ENCODE measurements at places on chromosomes 4 and X. TPM values are rescaled to one million over a fixed set of nuclear protein-coding genes. Genes with fewer than 3 reads are reported as not detected.

The CLTRN gene
- total RNA-seq = 0.87 TPM

The NLGN4X gene
- 1.4 TPM for total RNA-seq

The PRR32 gene
- not detected for total RNA-seq

The UGT2B28 gene
- total RNA-seq = 0.08 TPM

DNA sequence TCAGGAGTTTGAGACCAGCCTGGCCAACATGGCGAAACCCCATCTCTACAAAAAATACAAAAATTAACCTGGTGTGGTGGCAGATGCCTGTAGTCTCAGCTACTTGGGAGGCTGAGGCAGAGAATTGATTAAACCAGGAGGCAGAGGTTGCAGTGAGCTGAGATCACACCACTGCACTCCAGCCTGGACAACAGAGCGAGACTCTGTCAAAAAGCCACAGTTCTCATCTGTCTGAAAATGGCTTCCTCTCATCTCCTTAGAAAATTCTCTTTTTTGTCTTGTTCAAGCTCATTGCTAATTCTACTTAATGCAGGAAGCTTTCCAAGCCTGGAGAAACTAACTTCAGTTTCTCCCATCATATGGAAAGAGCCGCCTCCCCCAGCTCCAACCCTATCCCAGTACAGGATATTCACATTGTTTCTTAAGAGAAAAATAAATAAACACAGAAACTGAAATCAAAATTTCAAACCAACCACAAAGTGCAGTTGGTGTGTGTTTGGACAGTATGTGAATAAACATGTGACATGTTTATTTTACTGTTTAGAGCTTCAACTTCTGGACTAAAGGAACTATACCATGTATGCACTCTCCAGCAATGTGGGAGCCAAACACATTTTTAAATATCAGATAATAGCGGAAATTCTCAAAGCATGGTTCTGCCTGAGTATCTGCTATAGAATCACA is 55.0 kb upstream of the GAB1 start:
- no peaks in the 10 kb centered on the region for H3K27me3 ChIP-seq
- H3K4me3 ChIP-seq = no peak overlapping the region
- H3K36me3 ChIP-seq = no peaks in the 10 kb centered on the region
- no peak overlapping the region for H3K27ac ChIP-seq
- no peaks in the 10 kb centered on the region for H3K4me1 ChIP-seq
- no peak for DNase-seq

DNA sequence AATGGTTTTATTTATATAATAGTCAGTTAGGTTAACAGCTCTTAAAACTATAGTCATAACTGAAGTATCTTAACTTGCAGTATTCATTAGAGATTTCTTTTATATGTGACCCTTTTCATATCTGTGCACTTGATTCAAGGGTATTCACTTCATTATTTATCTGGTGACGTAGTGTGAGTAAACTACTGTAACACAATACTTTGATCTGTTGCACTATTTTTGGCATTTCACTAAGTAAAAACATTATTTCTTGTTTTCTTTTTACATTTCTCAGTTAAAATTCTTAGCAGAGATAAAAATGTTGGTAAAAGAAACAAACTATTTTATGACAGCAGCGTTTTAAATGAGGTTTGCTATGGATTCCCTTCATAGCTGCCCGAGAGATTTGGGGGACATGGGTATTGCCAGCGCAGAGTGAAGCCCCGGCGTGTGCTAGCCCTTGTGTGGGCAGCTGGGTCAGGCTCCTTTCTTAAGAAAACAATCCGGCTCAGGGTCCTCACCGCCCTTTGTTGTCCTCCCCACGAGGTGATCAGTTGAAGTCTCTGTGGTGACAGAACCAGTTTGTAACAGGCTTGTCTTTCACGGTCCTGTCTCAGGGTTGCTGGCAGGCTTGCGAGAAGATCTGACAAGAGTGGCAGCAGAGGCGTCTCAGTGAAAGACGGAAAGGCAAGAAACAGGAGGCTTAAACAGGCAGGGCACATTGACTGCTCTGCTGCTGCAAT is 293.4 kb downstream of the BMPR1B start:
- H3K4me3 ChIP-seq = no peak overlapping the region
- DNase-seq = no peak

DNA sequence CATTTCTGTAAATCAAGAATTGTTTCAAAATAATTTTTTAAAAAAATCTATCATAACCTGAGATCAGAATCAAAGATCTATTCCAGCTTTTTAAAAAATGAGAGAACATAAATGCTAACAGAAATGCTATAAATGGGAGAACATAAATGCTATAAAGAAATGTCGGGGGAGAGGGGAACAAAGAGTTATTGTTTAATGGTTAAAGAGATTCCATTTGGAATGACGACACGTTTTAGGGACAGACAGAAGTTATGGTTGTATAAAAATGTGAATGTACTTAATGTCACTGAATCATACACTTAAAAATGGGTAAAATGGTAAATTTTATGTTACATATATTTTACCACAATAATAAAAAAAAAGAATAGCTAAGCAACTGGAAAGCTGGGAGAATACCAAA is 127.1 kb downstream of the ATRX start:
- H3K27ac ChIP-seq = no peak overlapping the region
- H3K4me1 ChIP-seq = no peaks in the 10 kb centered on the region
- no peaks in the 10 kb centered on the region for H3K27me3 ChIP-seq
- no peak overlapping the region for H3K4me3 ChIP-seq
- no peaks in the 10 kb centered on the region for H3K36me3 ChIP-seq

GRCh38 chr4:83025563-83025962 is 9.4 kb upstream of the COPS4 start:
- H3K4me3 ChIP-seq = no peak overlapping the region
- H3K27ac ChIP-seq = no peak overlapping the region
- no peaks in the 10 kb centered on the region for H3K27me3 ChIP-seq

DNA sequence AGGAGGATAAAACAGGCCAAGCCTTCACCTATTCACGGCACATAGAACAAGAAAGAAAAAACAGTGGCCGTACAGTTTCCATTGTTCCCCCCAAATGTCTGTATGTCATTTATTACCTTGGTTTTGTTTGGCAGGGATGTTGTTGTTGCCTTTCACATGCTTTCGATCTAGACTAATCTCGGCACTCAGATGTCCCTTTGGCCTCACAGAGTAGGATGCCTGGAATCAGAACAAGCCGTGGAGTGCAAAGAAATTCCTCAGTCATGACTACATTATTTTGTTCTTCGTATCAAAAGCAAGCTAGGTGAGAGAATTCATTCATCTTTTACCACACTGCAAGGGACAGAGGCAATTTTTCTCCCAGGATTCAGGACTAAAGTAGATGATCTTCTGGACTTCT is 106.9 kb downstream of the SMIM20 start:
- H3K4me3 ChIP-seq = no peak overlapping the region
- H3K27me3 ChIP-seq = no peaks in the 10 kb centered on the region
- no peak for DNase-seq
- no peaks in the 10 kb centered on the region for H3K36me3 ChIP-seq
- H3K27ac ChIP-seq = no peak overlapping the region
- H3K4me1 ChIP-seq = peaks cover 19% of the 10 kb centered on the region

DNA sequence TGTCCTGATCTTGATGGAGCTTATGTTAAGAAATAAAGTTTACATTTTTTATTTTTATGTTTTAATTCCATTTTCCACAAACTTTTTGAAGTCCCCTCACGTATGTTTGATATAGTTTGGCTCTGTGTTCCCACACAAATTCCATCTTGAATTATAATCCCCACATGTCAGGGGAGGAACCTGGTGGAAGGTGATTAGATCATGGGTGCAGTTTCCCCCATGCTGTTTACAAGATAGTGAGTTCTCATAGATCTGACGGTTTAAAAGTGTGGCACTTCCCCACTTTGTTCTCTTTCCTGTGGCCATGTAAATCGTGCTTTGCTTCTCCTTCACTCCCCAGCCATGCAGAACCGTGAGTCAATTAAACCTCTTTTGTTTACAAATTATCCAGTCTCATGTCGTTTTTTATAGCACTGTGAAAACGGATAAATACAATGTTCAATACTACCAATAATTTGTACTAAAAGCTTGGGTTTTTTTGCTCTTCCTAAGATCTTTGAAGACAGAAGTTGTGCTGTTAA is 89.8 kb downstream of the PAPSS1 start:
- no peak for DNase-seq
- H3K4me3 ChIP-seq = no peak overlapping the region
- no peaks in the 10 kb centered on the region for H3K27me3 ChIP-seq
- no peaks in the 10 kb centered on the region for H3K36me3 ChIP-seq
- peaks cover 21% of the 10 kb centered on the region for H3K4me1 ChIP-seq

- no peaks in the 10 kb centered on the region for H3K4me1 ChIP-seq
- no peaks in the 10 kb centered on the region for H3K36me3 ChIP-seq
- no peaks in the 10 kb centered on the region for H3K27me3 ChIP-seq
- DNase-seq = no peak
- no peak overlapping the region for H3K27ac ChIP-seq
Observed at GRCh38 chr4:112328734-112329130, 31.6 kb downstream of the ALPK1 start.

- H3K27me3 ChIP-seq = no peaks in the 10 kb centered on the region
- no peak overlapping the region for H3K27ac ChIP-seq
- no peaks in the 10 kb centered on the region for H3K4me1 ChIP-seq
Observed at GRCh38 chr4:154376486-154376885, 115.1 kb downstream of the DCHS2 start.

DNA sequence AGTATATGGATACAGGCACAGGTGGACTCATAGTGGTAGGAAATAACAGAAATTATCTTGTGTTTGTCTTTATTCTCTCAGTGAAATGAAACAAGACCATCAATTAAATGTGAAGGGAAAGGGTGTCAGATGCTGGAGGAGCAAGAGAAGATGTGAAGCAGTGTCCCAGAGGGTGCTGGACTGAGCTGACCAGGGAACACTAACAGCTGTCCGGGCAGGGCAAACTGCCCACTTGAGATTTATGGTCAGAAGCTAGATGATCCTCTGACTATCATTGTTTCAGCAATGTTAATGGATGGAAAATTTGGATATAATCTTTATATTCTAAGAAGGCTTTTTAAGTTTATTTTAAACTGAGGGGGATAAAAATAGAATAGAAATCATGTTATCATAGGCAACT is 267.2 kb upstream of the SLC7A11 start:
- H3K36me3 ChIP-seq = no peaks in the 10 kb centered on the region
- DNase-seq = no peak
- H3K27me3 ChIP-seq = no peaks in the 10 kb centered on the region
- H3K27ac ChIP-seq = no peak overlapping the region

GRCh38 chr4:145345401-145345800 is 136.3 kb upstream of the SMAD1 start:
- no peaks in the 10 kb centered on the region for H3K4me1 ChIP-seq
- no peak overlapping the region for H3K27ac ChIP-seq
- no peak overlapping the region for H3K4me3 ChIP-seq
- DNase-seq = no peak
- no peaks in the 10 kb centered on the region for H3K36me3 ChIP-seq

DNA sequence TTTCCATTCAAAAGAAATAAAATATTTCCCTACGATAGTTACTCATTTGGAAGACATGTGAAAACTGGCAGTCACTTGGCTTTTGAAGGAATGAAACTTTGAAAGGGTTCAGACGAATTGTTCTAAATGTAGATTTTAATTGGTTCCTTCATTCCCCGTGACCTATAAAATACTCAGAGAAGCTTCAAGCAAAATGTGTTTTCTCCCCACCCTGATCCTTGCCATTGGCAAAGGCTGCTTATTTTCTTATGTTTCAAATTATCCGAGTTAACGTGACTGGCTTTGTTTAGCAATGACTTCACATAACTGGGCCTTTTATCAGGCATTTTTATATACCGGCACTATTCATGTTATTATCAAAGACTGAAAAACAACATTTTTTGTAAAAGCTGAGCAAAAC is 204.1 kb upstream of the NEIL3 start:
- no peak overlapping the region for H3K27ac ChIP-seq
- H3K36me3 ChIP-seq = no peaks in the 10 kb centered on the region
- H3K27me3 ChIP-seq = no peaks in the 10 kb centered on the region

- no peak for DNase-seq
- H3K4me3 ChIP-seq = no peak overlapping the region
- no peaks in the 10 kb centered on the region for H3K27me3 ChIP-seq
- no peaks in the 10 kb centered on the region for H3K36me3 ChIP-seq
Observed at GRCh38 chrX:137172317-137172948, 138.6 kb upstream of the GPR101 start.

DNA sequence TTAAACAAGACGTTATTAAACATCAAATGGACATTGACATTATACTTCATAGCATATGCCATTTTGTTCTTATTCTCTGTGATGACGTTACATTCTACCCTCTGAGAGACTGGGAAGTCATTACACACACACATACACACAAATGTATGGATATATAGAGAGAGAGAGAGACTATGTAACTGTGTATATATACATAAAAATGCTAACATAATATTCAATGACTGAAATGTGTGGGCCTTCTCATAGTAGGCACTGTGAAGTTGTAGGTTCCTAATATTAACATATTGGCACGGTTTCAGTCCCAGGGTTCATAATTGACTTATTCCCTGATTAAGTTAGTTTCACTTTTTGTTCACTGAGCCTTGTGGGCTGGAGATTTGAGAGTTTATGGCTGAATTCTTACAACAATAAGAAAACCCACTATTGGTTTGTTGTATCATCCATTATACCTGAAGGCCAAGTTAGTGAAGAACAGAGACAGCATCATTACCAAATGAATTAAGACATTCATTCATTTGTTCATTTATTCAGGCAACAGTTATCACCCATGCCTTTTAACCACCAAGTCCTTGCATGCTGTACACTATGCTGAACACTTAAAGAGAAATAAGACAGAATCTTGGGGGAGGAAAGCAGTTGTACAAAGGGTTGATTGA is 68.5 kb downstream of the GAB1 start:
- DNase-seq = no peak
- no peak overlapping the region for H3K27ac ChIP-seq
- H3K4me1 ChIP-seq = peaks cover 9% of the 10 kb centered on the region

DNA sequence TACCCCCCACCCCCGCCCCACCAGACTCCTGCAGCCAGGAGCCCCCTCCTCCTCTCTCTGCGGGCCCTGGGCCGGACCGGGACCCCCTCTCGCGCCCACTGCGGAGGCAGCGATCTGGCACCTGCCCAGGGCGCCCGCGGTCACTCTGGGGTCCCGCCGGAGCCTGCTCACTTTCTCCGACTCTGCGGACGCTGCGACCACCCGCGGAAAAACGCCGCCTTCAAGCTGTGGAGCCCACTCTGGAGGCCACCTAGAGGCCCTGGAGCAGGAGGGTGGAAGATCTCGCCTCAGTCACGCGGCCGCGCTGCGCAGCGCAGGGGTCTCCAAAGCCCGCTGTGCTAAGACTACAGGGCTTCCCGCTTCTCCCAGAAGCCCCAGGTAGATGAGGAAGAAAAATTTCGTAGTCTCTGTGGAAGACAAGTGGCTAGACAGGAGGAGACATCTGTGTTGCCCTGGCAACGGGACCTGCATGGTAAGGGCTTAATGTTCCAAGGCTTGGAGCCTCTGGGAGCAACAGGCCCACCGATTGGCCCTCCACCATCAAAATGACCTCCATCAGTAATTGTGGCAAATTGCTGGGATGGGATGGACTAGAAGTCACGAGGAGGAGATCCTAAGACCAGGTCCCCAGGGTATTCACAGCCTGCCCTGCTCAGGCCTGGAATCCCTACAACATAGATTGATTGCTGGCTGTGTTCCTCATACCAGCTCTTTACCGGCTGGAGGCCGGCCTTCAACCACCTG is at the start of gene PNMA6F:
Gene PNMA6F, minus strand, starts transcription at position 387 of the 744 bp plus-strand sequence. CDS start 1,093 bp downstream, outside the sequence.
- H3K4me1 ChIP-seq = no peaks in the 10 kb centered on the region
- no peaks in the 10 kb centered on the region for H3K27me3 ChIP-seq
- H3K27ac ChIP-seq = no peak within 1 kb of the TSS
- no peak for DNase-seq
- H3K36me3 ChIP-seq = no peaks in the 10 kb centered on the region

Measured in pancreas (tissue), 10 donors.